ENCODE measurements at places on chromosomes 13 and 19.
A peak's percentile ranks its signal among the peaks of the same experiment; 100 is the strongest.

GRCh38 chr13:44303681-44304432, 69.8 kb upstream of the SERP2 start:
- DNase-seq: no peak
- H3K4me1 ChIP-seq: no peaks in the 10 kb centered on the region
- no peaks in the 10 kb centered on the region for H3K27me3 ChIP-seq
- H3K36me3 ChIP-seq: no peaks in the 10 kb centered on the region
- no peak overlapping the region for H3K4me3 ChIP-seq
- no peak overlapping the region for H3K27ac ChIP-seq

- DNase-seq: no peak
- H3K27me3 ChIP-seq: no peaks in the 10 kb centered on the region
- H3K4me3 ChIP-seq: peak overlapping the region; percentile 85
- peak overlapping the region; percentile 84 for H3K27ac ChIP-seq
- peaks cover 35% of the 10 kb centered on the region for H3K36me3 ChIP-seq
These were observed 580 bp downstream of the EIF3K start for GRCh38 chr19:38619361-38620174.

- no peak overlapping the region for H3K27ac ChIP-seq
- no peaks in the 10 kb centered on the region for H3K27me3 ChIP-seq
- no peaks in the 10 kb centered on the region for H3K36me3 ChIP-seq
These were observed 48.0 kb downstream of the FRY start for GRCh38 chr13:32079587-32079986.

DNA sequence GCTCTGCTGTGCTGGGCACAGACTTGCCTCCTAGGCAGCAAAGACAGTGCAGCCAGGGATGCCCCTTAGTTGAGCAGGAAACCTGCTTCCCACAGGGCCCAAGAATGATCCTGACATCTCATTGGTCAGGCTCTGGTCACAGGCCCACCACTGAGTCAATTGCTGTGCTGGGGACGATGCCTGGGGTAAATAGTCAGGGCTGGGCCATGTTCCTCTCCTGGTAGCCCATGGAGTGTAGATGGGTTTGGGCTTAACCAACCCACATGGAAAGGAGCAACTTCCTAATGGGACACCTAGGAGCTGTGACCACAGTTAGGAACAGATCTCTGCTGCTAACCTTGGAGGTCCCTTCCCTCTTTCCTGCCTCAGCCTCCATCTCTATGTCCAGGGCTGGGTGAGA, 212.5 kb upstream of the ZNF536 start:
- H3K36me3 ChIP-seq: no peaks in the 10 kb centered on the region
- H3K4me3 ChIP-seq: no peak overlapping the region
- no peak overlapping the region for H3K27ac ChIP-seq
- H3K4me1 ChIP-seq: no peaks in the 10 kb centered on the region

GRCh38 chr13:85799097-85799582, at the start of gene SLITRK6:
TSS of gene SLITRK6 (minus strand) at chr13:85799419. CDS start at chr13:85796508, 2,911 bp downstream.
- DNase-seq: no peak
- H3K27me3 ChIP-seq: no peaks in the 10 kb centered on the region
- no peaks in the 10 kb centered on the region for H3K36me3 ChIP-seq
- H3K4me1 ChIP-seq: no peaks in the 10 kb centered on the region
- H3K4me3 ChIP-seq: no peak within 1 kb of the TSS

DNA sequence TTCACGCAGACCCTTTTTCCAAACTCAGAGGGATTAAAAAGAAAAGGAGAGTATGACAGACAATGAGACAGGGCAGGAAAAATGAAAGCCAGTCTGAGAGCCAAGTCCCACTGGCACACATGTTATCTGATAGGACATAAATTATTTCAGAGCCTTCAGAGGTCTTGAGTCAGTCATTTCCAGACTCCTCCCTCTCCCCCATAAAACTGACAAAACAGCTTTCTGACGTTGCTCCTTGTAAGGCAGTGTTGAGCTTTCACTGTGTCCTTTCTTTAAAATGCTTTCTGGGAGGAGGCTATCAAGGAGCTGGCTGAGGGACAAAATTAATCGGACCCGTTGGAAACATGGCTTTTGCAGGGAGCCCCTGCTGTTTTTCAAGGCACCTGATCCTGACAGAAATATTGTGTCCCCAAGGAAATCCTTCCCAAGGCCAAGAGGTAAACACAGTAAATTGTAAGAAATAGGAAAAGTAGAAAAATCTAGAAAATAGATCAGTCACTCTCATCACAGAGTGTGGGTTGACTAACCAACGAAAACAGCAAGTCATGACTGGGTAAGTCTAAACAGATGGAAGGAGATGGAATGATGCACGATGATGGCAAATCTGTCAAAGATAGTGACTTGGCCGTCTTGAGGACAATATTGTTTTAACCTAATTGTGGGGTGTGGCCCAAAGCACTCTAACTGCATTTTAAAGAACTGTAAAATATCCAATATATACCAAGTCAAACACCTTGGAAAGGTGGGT, 89.7 kb downstream of the DCT start:
- no peak overlapping the region for H3K4me3 ChIP-seq
- H3K27ac ChIP-seq: no peak overlapping the region
- H3K4me1 ChIP-seq: no peaks in the 10 kb centered on the region
- no peaks in the 10 kb centered on the region for H3K27me3 ChIP-seq

- DNase-seq: no peak
- H3K27me3 ChIP-seq: no peaks in the 10 kb centered on the region
- no peak overlapping the region for H3K4me3 ChIP-seq
These were observed 42.5 kb upstream of the SCEL start for GRCh38 chr13:77492982-77493381.
